ENCODE measurements at places on chromosomes 5 and 9.
A peak's percentile ranks its signal among the peaks of the same experiment; 100 is the strongest.

- DNase-seq, result no peak
Observed at GRCh38 chr9:119357336-119358096, 11.7 kb downstream of the BRINP1 start.

- no peak for DNase-seq
Observed at GRCh38 chr5:138585157-138585556, 10.0 kb upstream of the HSPA9 start.

DNA sequence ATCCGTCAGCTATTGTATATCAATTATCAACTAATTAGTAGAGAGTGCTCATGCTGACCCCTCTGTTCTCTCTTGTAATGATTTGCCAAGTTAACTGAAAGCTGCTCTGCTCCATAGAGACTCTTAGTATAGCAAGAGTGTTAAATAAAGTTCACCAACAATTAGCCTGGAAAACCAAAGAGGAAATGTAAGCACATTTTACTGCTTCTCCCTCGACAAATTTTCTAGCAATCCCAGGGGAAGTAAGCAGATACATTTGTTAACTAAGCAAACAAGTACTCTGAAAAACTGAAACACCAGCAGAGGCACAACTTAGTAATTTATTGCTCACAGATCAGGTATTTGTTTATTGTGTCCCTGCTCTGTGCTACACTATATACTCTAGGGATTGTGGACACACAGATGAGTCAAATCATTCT lies 162.2 kb downstream of the GLIS3 start:
- no peak for DNase-seq

GRCh38 chr5:171450423-171451331 lies 31.2 kb downstream of the FGF18 start:
- DNase-seq, result no peak

DNA sequence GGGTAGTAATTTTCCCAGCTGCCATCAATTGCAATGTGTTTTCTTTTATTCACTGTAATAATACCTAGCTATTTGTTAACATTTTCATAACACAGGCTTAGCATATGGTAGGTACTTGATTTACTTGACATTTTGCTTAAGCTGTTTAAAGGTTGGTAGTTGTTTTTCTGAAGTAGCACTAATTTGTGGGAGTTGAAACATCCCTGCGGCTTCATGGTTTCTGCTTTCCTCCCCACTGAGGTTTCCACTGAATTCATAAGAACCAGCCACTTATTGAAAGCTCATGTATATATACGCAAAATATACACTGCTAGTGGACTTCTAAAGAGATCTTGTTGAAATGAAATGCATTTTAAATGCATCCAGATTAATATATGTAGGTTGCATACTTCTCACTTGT lies 559.9 kb downstream of the TLE4 start:
- no peak for DNase-seq

DNA sequence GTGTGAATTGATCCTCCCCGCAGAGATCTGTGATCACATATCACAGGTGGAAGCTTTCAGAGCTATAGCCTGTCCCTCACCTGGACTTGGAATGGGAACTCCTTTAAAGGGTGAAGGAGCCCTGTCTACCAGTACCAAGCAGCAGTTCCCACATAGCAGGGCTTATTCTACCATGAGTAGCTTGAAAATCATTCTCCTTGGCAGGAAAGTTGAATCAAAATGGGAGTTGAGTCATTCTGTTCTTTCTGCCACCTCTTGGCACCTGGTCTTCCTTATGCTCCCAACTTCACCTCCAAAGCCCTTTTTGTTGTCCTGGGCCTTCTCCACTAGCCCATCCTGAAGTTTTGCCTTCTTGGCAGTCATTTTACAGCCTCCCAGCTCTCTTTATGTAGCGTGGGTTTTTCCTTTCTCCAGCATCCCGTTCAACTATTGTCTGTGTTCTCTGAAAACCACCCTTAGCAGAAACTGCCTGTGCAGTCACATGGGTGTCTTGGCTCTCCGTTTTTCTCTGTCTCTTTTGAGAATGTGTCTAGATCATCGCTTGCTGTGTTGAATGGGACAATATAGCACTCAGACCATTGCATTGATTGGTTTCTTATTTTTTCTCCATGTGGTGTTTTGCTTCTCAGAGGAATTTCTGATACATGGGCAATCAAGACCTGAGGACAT lies 222.2 kb downstream of the AOPEP start:
- DNase-seq, result no peak

GRCh38 chr9:133275105-133276000 lies at the start of gene ABO:
Gene ABO, minus strand, starts transcription at chr9:133275201.
- no peak for DNase-seq

DNA sequence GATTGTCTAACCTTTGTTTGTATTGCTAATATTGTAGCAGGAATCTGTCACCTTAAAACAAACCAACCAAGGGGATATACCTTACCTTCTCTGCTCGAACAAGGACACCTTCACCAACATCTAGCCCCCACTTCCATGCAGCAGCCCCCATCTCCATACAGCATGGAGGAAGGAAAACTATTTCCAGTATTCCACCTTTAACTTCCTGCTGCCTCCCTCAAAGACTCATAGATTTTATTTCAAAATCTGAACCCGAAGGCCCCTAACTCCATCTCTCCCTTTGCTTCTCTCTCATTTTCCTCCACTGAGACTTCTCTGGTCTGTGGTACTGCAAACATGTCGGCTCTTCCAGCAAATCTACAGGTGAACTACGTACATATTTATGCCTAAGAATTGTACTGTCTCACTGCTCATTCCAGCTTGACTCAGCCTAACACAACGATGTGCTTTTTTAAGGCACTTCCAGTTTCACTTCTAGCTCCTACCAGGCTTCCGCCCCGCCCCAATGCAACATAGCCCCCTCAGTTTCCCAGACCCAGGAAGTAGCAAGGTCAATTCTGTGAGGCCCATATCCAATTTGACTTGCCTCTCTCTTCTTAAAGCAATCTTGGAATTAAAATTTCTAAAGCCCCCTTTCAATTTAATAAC lies 70.7 kb upstream of the RNF38 start:
- peak; percentile 80 for DNase-seq

DNA sequence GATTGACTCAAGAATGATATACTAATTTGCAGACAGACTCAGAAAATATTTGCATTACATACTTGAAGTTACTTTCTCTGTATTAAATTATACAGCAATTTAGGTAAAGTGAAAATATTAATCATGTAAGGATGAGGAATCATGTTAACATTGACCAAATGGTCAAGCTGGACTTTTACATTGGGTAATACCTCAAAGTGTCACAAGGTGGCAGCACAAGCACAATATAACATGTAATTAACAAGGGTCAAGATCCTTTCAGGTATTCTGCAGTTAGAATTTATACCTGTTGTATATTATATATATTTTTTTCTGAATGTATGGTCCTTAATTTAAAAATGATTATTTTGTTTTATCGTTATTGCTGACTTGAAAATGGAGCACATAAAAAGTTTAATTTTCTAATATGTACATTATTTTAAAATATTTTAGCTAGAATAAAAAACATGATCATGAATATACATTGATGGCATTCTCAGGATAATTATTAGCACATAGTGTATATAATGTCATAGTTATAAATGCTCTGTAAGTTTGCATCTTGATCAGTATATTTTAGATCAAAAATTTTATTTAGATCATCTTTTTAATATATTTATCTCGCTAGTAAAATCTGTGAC lies 8.6 kb downstream of the HAPLN1 start:
- peak; percentile 28 for DNase-seq

DNA sequence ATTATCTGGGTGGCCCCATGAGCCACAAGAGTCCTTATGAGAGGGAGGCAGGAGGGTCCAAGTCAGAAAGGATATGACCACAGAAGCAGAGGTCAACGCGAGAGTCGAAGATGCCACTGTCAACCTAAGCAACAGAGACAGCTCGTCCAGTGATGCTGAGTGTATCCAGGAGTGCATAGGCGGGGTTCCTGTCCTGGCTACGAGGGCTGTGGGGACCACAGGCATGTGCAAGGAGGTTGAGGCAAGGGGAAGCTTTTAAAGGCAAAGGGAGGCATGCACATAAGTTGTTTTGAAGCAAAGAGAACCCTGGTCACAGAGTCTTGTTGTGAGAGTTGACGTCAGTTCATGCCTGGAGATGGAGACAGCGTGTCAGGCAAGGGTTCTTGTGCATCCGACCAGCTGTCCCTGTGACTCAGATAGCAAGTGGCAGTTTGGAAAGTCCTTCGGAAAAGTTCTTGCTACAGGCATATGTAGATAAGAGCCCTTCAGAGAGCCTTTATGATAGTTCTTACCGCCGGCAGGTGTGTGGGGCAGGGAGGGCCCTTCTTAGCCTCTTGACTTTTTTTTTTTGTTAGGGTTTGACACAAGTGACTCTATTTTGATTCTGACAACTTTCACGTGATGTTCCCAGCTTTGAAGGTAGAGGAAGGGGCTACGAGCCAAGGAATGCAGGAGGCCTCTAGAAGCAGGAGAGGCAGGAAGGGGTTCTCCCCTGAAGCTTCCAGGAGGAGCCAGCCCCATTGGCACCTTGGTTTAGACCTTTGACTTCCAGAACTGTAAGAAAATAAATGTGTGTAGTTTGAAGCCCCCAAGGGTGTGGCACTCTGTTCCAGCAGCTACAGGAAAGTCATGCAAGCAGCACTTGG lies 66.0 kb upstream of the FCN1 start:
- no peak for DNase-seq

DNA sequence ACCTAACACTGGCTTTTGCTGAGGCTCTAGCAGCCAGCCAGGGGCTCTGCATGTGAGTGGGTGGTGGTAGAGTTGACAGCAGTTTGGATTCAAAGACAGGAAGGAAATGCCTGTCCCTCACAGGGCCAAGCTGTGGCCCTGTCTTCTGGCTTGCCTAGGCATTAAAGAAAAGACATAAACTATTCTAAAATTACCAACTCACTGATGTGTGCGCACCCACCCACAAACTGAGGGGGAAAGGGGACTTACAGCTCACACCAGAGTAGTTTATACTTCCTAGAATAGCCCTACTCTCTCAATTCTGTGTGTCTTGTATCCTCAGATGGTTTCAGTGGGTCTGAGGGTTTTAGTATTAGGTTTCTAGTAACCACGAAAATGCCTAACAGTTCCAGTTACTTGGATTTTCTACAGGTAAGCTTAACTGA lies 18.3 kb upstream of the IL13 start:
- DNase-seq, result no peak

DNA sequence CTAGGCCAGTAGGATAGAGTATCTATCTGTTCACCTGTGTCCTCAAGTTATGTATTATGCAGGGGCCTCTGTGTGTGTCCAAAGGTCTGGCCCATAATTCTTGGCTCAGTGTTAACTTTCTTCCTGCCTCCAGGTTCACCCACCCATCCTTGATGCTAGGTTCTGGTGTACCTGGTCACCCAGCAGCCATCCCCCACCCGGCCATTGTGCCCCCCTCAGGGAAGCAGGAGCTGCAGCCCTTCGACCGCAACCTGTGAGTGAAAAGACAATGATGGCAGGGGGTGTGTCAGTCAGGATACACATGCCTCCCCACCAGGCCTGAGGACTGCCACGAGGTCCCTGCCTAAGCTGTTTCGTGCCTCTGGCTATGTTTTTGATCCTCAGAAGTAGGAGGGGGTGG lies 27.6 kb downstream of the TCF7 start:
- no peak for DNase-seq

DNA sequence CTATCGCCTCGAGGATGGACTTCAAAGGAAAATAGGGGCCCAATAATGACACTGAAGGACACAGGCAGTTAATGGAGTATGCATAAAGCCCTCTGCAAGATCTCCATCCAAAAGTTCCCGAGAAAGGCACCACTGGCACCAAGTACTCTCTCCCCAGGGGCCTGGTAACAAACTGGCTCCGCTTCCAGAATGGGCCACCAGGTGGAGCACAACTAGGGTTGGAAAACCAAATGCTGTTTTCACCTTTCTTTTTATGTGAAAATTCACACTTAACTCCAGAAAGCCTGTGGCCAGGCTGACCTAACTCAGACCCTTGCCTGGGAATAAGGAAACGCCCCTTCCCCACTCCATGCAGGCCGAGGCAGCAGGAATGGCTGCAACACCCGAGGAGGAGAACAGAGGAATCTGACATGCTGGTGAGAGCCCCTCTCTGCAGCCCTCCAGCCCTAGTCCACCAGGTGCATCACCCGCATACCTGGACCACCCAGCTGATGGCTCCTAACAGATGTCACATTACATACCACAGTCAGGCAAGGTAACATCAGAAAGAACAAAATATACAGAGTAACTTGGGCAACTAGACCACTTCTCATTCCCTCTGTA lies 42.8 kb downstream of the CAMSAP1 start:
- peak; percentile 68 for DNase-seq

GRCh38 chr9:76516350-76516749 lies 57.4 kb downstream of the GCNT1 start:
- peak; percentile 7 for DNase-seq

- peak; percentile 86 for DNase-seq
Observed at GRCh38 chr9:15306757-15307522, at the start of gene TTC39B. Gene TTC39B, minus strand, starts transcription at chr9:15307216. Its CDS starts 91 bp downstream, at chr9:15307125.

DNA sequence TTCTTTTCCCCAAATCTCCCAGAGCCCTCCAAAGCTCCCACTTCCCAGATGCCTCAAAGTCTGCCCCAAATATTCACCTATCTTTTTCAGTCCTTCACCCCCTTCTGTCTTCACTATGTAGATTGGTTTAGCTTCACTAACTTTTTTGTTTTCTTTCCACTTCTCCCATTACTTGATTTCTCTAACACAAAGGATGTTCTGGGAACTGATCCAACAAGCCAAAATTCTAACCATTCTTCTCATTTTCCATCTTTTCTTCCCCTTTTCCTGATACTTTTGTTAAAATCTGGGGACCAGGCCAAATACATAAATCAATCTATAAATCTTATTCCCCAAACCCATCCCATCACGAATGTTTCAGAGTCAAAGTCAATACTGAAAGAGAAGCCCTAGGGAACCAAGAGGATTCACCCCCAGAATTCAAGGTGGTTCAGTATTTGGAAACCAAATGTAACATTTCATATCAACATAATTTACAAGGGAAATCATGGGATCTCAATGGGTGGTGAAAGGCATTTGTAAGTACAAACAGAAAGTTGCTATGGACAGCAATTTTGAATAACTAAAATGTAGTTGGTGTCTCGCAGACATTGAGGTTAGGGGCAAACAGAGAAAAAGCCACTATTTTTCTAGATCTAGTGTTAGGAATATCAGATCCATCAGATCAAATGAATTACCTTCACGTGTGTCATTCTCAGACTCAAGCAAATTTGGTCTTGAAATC lies 35.3 kb downstream of the APTX start:
- DNase-seq, result no peak

- no peak for DNase-seq
Observed at GRCh38 chr9:98101416-98101815, 17.6 kb downstream of the TRIM14 start.
